NCI-H1417 treated with DMSO at 0.1 percent for 48 hours (cell line): ENCODE measurements at places on chromosomes 5 and 9.

GRCh38 chr9:739362-739761 is 102.1 kb upstream of the DMRT1 start:
- no peak for DNase-seq

GRCh38 chr9:115956371-115956770 is 197.2 kb upstream of the PAPPA start:
- no peak for DNase-seq

- no peak for DNase-seq
Measured at GRCh38 chr5:33319151-33319550, 121.6 kb upstream of the TARS1 start.

GRCh38 chr9:134491196-134491835 is 150.3 kb upstream of the COL5A1 start:
- no peak for DNase-seq

- no peak for DNase-seq
Measured at GRCh38 chr5:61910771-61911170, 395.2 kb upstream of the KIF2A start.

- no peak for DNase-seq
Measured at GRCh38 chr5:149979896-149980295, 19.3 kb downstream of the SLC26A2 start.

- no peak for DNase-seq
Measured at GRCh38 chr5:93583439-93583767, 381 bp downstream of the NR2F1 start.

GRCh38 chr5:175378444-175379028 is 65.4 kb downstream of the DRD1 start:
- peak; percentile 32 for DNase-seq

DNA sequence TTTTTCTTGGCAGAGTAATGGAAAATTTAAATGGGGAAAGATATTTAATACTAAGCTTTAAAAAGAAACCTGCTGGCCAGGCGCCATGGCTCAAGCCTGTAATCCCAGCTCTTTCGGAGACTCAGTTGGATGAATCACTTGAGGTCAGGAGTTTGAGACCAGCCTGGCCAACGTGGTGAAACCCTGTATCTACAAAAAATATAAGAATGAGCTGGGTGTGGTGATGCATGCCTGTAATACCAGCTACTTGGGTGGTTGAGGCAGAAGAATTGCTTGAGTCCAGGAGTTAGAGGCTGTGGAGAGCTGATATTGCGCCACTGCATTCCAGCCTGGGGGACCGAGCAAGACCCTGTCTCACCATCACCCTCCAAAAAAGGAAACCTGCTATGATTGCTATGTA is 32.8 kb downstream of the TUT7 start:
- DNase-seq: no peak

- DNase-seq: no peak
Measured at GRCh38 chr9:81032030-81032572, 657.2 kb downstream of the TLE1 start.

GRCh38 chr9:112157087-112157486 is 18.0 kb downstream of the SUSD1 start:
- no peak for DNase-seq

GRCh38 chr9:26524267-26524666 is 368.3 kb downstream of the CAAP1 start:
- no peak for DNase-seq

- DNase-seq: no peak
Measured at GRCh38 chr9:112900901-112901300, 10.2 kb upstream of the SLC46A2 start.

DNA sequence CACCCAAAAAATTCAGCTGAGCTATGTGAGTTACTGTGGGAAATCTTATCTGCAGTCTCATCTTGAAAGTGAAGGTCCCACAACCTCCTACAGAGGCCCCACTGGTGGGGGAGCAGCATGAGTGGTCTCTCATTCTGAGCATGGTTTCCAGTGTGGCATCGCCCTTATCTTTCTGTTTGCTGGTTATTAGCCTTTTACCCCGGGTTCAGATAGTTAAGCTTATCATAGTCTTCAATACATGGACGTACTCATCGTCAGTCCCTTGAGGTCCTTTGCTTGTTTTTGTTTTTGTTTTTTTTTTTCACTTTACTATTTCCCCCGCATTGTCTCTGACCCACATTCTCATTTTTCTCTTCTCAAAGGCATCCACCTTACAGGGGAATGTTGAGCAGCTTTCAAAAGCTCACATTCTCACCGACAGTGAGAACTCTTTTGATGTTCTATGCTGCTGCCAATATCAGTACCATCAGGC is 7.7 kb upstream of the HAVCR2 start:
- DNase-seq: no peak
